ENCODE measurements at places on chromosomes 2 and 18.

DNA sequence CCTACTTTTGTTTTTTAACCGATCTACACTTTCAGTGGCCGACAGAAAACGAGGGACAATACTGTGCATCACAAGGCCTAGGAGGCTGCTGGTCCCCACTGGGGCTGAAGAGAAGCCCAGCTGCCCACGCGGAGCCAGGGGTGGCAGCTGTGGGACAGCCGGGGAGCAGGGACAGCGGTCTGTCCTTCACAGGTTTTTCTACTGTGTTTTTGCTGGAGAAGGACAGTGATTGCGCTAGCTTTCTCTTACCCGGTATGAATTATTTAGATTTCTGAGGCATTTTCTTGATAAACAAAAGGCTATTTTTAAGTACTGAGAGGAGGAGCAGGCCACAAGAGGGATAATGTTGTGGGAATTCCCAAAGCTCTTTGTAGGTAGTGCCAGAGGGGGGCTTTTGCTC, 219.8 kb downstream of the ATAD2B start:
- peak; percentile 6 for DNase-seq

GRCh38 chr2:90207454-90208058, 1516.1 kb downstream of the RPIA start:
- DNase-seq = peak; percentile 53

- DNase-seq = no peak
Measured at GRCh38 chr2:39094717-39095363, 26.0 kb downstream of the SOS1 start.

- DNase-seq = no peak
Measured at GRCh38 chr18:12317664-12318333, 9.8 kb downstream of the TUBB6 start.

- DNase-seq = peak; percentile 23
Measured at GRCh38 chr2:214837466-214837865, 28.0 kb upstream of the BARD1 start.

DNA sequence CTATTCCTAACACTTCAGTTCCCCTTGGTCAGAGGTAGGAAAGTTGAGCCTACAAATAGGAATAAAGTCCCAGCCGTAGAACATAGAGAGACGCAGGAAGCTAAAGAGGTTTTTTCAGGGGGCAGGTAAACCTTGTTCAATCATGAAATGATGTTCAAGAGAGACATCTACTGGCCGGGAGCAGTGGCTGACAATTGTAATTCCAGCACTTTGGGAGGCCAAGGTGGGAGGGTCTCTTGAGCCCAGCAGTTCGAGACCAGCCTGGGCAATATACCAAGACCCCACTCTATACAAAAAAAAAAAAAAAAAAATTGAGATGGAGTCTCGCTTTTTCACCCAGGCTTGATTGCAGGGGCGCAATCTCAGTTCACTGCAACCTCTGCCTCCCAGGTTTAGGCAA, 66.7 kb upstream of the DNAJC10 start:
- peak; percentile 53 for DNase-seq

GRCh38 chr2:160647967-160648685, 154.5 kb upstream of the RBMS1 start:
- DNase-seq = no peak

DNA sequence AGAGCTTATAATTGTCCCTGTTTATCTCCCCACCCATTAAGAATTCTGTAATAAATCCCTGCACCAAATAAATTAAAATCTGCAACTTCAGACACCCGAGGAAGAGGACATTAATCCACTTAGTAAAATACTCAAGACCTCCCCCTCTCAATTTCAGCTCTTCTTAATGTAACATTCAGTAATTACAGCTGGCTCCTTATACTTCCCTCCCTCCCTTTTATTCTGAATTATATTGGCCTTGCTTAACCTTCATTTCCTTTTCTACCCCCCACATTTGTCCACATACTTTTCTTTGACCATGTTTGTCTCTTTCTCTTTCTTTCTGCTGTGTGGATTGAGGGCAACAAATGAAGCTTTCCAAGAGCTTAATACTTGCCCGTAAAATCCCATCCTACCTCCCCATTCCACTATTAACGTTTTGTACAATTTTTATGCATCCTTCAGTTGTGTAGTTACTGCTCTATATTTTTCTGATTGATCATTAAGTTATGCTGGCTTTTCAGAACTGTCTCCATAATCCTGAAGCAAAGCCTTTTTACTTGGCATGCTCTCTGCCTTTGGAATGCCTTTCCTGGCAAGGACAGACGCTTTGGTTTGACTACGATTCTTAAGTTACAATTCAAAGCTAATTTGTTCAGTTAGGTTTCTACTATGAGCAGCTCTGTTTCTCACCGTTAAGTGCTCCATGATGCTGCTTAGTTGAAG, 580.1 kb downstream of the ZEB2 start:
- DNase-seq = no peak

- DNase-seq = no peak
Measured at GRCh38 chr2:212145121-212145520, 393.5 kb downstream of the ERBB4 start.

DNA sequence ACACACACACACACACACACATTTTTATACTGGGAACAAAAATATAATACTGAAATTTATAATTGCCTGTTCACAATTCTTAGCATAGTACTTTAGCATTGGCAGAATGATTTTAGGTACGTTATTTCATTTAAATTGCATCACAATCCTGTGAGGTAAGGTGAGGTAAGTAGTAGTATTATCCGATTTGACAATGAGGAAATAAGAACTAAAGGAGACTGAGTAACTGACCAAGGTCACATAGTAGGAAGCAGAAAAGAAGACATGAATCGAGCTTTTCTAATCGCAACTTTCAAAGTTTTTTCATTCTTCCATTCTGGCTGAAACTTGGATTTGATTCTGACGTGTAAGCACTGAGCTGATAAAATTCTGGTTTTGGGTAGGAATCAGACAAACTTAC, 351.2 kb downstream of the KIAA1328 start:
- DNase-seq = no peak

DNA sequence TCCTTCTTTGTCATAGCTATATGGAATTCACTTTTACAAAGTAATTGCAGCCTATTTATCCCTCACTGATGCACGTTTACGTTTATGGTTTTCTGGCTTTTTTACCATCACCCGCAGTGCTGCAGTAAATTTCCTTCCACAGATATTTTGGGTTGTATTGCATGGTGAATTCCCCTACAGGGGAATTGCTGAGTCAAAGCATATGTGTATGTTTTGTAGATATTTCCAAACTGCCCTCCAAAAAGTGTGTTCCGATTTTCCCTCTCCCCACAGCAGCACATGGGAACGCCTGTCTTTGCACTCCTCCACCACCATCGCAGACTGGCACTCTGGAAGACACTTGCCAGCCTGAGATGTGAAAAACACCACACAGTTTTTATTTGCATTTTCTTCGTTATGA, 80.6 kb upstream of the UXS1 start:
- no peak for DNase-seq

GRCh38 chr2:27871802-27872201, 18.4 kb downstream of the RBKS start:
- DNase-seq = no peak

DNA sequence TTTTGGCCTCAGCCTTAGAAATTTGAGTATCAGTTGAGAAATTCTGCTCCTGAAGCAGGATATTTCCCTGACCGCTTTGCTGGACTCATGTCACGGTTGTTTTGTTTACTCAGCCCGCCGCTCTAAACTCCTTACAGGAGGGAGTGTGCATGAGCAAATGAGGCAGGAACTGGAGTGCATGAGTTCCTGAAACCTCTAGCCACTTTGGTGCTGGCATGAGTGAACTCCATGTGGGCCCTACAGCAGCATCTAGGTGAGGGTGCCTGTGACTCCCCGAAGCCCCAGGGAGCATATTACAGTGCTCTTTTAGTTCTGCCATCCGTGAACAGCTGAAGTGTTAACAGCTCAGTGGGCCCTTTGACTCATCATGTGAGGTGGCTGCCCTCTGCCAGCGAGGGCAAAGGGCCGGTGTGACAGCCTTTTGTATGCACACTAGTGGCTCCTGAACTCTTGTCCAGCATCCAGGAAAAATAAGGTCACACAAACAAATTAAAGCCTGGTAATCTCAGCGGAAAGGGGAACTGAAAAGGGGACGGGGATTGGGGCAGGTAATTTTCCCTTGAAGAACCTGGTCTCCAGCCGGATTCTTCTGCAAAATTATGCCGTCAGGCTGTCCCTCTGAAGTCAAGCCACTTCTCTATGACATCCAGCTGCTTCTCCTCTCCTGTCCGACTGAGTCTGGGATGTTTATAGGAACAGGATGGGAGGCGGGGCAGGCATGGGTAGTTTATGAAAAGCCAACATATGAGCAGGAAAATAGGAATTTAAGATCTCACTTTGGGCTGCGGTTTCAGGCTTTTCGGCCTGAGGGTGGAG, 1668.7 kb downstream of the SUCLG1 start:
- no peak for DNase-seq

DNA sequence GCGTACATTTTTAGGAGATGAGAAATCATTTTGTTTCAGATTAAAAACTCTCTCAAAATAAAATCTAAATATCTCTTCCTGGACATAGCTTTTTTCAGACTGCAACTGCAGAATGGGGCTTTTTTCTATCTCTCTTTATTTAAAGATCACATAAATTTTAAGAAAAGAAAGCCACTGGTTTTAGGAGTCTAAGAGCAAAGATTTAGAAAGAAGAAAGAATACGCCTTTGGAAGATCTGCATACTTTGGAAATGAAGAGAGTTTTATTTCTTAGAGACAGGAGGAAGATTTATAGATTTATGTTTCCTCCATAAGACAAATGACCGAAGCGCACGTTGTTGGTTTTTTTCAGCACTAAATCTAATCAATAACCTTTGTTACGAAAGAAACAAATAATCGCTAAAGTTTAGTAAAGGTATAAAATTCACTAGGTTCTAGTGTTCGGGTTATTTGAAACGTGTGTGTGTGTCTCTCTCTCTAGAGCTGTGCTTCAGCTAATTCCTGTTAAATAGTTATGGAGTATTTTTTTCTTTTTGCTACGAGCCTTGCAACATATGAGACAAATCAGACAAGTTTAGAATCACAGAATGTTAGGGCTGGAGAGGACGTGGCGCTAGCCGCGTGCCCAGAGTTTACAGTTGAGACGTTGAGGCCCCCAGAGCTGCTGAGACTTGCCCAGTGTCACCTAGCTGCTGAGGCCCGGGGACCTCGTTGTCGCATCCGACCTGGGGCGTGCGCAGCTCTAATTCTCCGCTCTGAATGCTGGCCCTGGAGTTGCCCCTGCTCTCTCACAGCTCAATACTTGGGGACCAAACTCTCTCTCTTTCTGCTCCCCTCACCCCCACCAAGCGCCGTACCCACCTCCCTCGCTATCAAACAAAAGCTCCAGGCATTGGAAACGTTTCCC, 69.9 kb downstream of the CTAGE1 start:
- peak; percentile 18 for DNase-seq

GRCh38 chr2:219870041-219870440, 242.6 kb downstream of the SLC4A3 start:
- DNase-seq = no peak

- peak; percentile 95 for DNase-seq
Measured at GRCh38 chr18:21740538-21741311, at the start of gene MIB1. Gene MIB1, plus strand, starts transcription at chr18:21740792. Its CDS starts 792 bp downstream, at chr18:21741584.

GRCh38 chr18:73038336-73038735, 170.5 kb upstream of the NETO1 start:
- DNase-seq = no peak

DNA sequence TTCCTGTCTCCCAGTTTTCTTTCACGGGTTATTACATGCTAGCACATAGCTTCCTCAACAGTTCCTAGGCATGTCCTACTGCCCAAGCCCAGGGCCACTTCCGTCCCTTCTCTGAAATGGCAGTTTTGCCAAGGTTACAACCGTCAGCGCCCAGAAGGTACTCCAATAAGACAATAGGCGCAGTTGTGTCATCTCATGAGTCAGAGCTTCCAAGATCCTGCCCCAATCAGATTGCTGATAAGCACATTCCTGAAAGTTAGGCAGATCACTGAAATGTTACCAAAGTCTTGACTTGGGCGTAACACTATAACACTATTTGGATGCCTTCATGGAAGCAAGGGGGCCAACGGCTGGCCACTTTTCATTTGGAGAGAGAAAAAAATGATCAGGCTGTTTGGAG, 34.2 kb downstream of the GKN2 start:
- DNase-seq = no peak

- DNase-seq = no peak
Measured at GRCh38 chr18:61756244-61756643, 136.6 kb downstream of the RNF152 start.

All from iPS-NIHi11 (cell line).